ENCODE measurements at places on chromosomes 1 and 21. TPM values are rescaled to one million over a fixed set of nuclear protein-coding genes. Genes with fewer than 3 reads are reported as not detected.

AMY2A gene
- not detected for total RNA-seq

BTG2 gene
- total RNA-seq = 142 TPM

AMPD1 gene
- not detected for total RNA-seq

CD1E gene
- total RNA-seq = not detected

DSTYK gene
- 8.7 TPM for total RNA-seq

SMIM12 gene
- 52.7 TPM for total RNA-seq

SHISAL2A gene
- total RNA-seq = 5.7 TPM

NPHS2 gene
- not detected for total RNA-seq

SIK1 gene
- 7.8 TPM for total RNA-seq

DNA sequence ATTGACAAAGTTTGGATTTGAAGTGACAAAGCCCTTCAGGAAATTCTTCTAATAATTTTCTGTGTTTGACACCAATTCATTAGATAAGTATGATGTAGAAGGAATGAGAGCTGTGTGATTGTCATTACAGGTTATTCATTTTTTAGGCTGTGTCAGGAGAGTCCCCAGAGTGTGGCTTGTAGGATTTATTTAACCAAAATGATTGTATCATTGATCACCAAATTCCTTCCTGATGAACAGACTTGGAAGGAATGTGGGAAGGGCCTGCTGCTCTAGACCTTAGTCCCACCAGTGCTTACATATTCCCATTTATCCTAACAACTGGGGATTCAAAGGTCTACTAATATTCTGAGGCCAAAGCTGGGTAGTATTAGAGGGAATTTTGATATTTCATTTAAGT, 383.3 kb upstream of the KAZN start:
- DNase-seq = no peak

- DNase-seq = no peak
Observed at GRCh38 chr1:15472587-15472986, 3.3 kb upstream of the CELA2B start.

GRCh38 chr1:190179817-190180216, 297.8 kb downstream of the BRINP3 start:
- DNase-seq = no peak

- DNase-seq = peak; percentile 83
Observed at GRCh38 chr1:16009030-16009460, 5.0 kb downstream of the SRARP start.

DNA sequence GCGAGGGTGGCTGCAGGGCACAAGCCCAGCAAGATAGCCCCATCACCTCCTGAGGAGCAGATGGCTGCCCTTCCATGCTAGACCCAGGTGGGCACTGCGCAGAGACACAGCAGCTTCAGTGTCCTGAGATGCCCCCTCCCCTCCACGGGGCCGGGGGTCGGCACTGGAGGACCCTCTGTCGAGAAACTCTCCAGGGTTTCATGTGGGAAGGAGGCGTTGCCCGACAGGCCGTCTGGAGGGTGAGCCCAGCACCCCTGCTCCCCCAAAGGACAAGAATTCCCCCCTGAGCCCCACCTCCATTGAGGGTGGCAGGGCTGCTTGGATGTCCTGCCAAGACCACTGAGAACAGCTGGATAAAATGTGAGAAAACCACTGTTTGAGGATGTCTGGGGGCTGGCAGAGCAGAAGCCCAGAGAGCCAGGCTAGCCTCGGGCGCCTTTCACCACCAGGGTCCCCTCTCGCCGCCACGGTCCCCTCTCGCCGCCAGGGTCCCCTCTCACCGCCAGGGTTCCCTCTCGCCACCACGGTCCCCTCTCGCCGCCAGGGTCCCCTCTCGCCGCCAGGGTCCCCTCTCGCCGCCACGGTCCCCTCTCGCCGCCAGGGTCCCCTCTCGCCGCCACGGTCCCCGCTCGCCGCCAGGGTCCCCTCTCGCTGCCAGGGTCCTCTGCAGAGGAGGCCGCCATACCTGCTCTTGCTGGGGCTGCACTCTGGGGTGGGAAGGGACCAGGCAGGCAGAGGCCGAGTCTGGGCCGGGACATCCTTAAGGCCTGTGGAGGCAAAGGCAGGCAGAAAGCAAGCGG, 44.2 kb downstream of the SLC19A1 start:
- DNase-seq = no peak

DNA sequence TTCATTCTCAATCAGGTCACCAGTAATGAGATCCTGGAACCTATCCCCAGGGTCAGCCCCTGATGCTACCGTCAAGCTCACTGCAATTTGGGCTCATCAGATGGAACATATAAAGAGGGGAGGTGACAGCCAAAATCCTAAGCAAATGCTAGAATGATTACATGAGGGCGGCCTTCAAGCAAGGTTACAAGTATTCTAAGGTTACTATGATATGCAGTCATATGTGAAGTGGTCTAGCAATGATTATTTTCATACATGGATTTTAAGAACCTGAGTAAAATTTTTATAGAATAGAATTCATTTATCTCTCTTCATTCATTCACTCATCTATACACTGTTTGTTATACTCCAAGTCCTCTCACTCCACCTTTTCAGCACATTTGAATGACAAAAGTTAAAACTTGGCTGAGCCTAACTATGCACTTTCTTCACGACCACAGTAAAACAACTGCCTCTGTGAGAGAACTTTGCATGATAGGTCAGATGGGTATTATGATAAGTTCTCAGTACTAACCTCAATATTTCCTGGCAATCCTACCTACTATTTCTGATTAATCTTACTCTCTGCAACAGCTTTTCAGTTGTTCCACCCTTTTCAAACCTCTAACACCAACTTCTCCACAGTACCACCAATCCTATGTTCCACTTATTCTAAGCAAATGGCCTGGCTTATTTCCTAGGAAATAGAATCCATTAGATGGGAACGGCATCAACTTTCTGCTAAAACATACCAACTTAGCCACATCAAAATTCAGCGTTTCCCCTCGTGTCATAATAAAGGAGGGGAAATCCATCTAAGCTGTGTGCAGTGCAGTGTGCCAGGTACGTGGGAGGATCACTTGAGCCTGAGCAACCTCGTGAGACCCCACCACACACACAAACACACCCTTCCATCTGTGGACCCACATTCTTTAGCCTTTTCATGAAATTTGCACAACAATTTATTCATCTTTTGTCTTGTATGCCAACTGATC, 32.0 kb downstream of the LHX9 start:
- no peak for DNase-seq

DNA sequence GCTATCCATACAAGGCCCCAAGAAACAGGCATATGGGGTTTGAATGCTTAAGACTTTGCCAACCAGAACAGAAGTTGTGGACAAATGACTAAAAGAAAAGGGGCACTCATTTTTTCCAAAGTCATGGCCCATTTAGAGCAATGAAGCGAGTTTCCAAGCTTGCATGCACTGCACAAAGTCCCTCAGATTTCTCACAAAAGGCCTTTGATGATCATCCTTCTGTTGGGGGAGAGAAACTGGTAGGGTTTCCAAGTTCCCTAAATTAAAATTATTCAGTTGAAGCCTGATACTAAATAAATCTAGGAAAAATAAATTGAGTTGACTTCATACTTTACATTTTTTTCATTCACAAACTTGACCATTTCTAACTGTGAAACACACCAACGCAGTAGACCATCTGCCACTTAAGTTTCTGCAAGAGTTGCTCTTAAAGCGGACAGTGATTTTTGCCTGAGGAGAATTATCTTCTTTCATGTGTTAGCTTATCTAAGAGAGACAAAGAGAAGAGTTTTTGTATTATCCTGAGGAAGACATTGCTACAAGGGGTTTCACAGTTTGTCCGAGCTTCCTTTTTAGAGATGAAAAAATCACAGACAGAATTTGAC, 139.2 kb downstream of the SEC16B start:
- no peak for DNase-seq

- DNase-seq = no peak
Observed at GRCh38 chr1:81607924-81608323, 192.8 kb upstream of the ADGRL2 start.

GRCh38 chr1:66460776-66461175, 73.2 kb upstream of the SGIP1 start:
- no peak for DNase-seq

DNA sequence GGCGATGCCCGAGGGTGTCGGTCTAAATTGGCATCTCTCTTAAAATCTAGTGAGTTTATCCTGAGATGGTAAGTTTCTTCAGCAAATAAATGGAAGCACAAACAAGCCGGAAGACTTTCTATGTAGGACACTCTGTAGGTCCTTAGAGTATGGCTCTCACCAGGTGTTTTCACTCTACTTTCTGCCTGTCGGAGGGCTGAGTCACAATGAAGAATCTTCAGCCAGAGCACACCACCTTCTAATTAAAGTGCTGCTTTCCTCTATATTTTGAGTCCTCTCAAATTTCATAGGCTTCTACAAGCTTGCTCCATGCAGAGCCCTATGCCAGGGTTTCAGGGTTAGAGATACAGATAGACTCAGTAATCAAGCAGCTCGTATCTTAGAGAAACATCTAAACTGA, 27.1 kb downstream of the KCNK1 start:
- no peak for DNase-seq

- DNase-seq = no peak
Observed at GRCh38 chr1:196873385-196873784, 14.5 kb upstream of the CFHR4 start.

GRCh38 chr21:44925378-44925755, 4.7 kb upstream of the ITGB2 start:
- DNase-seq = peak; percentile 72

- no peak for DNase-seq
Observed at GRCh38 chr1:15948595-15949452, 27.1 kb downstream of the ZBTB17 start.

- DNase-seq = no peak
Observed at GRCh38 chr1:16946646-16947045, 24.9 kb downstream of the CROCC start.

GRCh38 chr1:226306425-226306824, 2.5 kb downstream of the LIN9 start:
- DNase-seq = no peak

DNA sequence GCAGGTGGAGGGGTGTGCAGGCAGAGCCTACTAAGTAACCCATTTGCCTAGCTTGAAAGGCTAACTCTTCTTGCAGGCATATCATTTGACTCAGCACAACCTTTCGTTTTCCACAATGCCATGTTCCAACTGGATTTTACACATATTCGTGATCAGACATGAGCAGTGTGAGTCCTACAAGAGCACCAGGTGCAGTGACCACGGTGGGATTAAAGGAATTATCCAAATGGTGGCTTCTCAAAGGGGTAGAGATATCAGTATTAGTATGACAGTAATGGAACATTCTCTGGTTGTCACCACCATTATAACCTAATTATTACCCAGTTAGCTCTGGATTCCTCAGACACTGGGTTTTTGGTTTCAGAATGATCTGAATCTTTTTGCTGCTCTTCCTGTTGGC, 323.5 kb downstream of the LMO4 start:
- no peak for DNase-seq

- DNase-seq = peak; percentile 31
Observed at GRCh38 chr1:30033256-30034104, 689.9 kb downstream of the MATN1 start.

GRCh38 chr21:42525029-42525581, 11.5 kb downstream of the SLC37A1 start:
- DNase-seq = no peak

DNA sequence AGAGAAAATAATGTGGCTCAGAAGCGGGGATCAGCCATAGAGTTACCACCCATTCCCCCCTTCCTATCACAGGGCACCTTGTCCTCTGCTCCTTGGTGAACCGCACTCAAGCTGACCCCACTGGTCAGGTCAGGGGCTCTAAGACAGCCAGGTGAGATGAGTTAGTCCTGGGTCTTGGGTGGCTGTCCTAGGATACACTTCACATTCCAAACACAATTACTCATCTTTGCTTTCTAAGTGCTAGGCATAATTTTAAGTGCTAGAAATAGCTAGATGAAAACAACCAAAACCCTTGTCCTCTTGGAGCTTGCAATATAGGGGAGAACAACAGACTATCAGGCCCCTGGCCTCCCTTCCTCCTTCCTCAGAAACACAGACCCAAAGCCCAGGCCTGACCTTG, 7.8 kb upstream of the MUTYH start:
- DNase-seq = no peak

DNA sequence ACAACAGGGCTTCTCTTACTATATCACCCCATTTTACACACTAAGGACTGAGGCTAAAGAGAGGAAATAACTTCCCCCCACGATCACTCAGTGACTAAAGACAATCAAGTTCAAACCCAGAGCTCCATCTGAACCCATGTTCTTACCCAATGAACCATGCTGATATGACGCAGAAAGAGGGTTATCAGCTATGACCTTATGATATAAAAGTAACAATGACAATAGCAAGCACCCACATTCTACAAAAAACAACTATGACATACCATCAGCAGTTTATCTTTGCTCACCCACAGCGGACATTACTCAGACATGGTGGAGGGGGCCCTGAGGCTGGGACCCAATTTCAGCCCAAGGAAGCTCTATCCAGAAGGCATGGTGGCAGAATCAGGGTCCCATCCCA, 75.7 kb downstream of the PTPN14 start:
- DNase-seq = no peak

GRCh38 chr1:21906173-21907078, 30.7 kb downstream of the HSPG2 start:
- DNase-seq = no peak

DNA sequence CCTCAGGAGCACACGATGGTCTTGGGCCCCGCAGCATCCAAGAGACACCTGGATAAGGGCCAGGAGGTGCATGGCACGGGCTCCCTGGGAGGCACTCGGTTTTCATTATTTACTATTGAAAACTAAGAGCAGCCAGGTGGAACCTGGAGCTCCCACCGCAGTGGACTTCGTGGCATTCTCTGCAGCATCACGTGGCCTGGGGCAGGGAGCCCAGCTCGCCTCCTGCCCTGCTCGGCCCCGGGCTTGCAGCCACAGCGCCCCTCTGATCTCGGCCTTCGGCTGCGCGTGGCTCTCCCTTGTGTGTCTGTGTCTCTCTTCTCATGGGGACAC, 121.6 kb downstream of the SIK1 start:
- DNase-seq = no peak

DNA sequence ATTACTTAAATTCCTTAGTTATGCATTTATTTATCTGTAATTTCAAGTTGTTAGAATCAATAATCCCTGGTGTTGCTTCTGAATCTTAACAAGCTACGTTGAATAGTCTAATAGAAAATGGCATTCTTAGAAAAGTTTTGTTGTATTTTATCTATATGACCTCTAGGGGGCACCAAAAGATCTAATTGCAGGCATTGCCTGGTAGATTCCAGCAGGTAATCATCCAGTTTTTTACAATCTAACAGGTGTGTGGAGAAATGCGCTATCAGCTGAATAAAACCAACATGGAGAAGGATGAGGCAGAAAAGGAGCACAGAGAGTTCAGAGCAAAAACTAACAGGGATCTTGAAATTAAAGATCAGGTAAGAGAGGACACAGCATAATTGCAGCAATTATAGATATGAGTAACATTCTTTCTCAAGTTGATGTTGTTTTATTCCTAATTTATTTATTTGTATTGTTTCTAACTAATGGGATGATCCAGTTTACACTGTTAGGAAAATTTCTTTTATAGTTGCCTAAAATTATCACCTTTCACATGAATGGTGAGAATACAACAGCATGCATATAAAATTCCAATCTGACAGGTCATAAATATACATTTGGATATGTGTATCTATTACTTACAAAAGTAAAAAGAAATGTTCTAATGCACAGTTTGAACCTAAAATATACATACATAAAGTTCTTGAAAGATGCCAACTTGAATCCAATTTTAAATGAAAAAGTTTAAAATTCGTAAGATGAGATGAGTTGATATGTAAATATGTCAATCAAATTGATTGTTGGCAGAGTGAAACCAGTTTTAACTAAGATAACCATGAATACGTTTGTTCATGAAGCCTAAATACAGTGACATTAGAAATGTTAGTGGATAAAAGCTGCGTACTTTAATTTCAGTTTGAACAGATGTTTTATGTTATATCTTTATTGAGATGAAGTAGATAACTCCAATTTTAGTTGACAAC, 88.4 kb downstream of the SDCCAG8 start:
- DNase-seq = no peak
